ENCODE measurements at places on chromosomes 5 and 9. TPM values are rescaled to one million over a fixed set of nuclear protein-coding genes. Genes with fewer than 3 reads are reported as not detected.

Gene PLAC8L1
- total RNA-seq: 0.52 TPM

Gene GPR151
- total RNA-seq: not detected

Gene SPINK14
- not detected for total RNA-seq

Gene IL5
- total RNA-seq: not detected

Gene ERP44
- total RNA-seq: 14.2 TPM

Gene SMIM15
- total RNA-seq: 54.7 TPM

Gene INSL6
- not detected for total RNA-seq

Gene REEP2
- total RNA-seq: 0.36 TPM
